ENCODE measurements at places on chromosomes 2 and 18.
A peak's percentile ranks its signal among the peaks of the same experiment; 100 is the strongest.

- DNase-seq: no peak
Observed at GRCh38 chr2:7437716-7438632, 520.8 kb downstream of the RNF144A start.

DNA sequence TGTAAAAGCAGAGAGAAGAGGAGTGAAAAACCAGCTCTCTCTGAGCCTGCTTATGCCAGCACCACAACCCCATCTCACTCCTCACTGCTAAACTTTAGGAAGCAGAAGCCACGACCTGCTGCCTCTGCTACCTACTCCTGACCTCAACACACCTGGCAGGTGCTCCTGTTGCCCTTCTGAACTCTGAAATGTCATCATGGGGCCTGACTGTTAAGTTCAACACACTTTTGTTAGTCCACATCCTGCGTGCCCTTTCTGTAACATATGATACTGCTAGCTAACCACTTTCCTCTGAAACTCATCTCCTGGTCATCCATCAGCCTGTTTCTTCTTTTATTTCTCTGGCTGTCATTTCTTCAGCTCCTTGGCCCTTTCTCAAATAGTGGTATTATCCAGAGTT is 118.1 kb downstream of the EPB41L3 start:
- DNase-seq: no peak

DNA sequence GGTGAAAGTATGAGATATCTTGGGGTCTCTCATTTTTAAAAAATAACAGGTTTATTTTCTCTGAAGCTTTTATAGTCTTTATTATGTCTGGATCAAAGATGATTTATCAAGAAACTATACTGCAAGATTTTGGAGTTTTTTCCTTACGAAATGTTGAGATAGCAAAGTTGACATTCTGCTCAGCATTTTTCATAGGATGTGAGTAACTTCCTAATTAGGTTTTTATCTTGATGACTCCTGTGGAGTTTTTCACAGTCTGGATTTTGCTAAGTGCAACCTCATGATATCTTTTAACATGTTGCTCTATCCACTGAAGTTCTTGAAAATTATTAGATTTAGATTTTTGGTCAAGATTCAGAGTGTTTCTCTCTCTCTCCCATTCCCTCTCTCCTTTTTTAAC is 17.8 kb downstream of the TCF7L1 start:
- DNase-seq: no peak

- DNase-seq: no peak
Observed at GRCh38 chr2:73282924-73283544, 1.2 kb downstream of the FBXO41 start.

GRCh38 chr2:219214141-219214540 is 4.6 kb downstream of the ABCB6 start:
- no peak for DNase-seq

- DNase-seq: no peak
Observed at GRCh38 chr2:2763351-2764000, 432.4 kb upstream of the MYT1L start.

- DNase-seq: no peak
Observed at GRCh38 chr2:6652251-6652650, 213.5 kb downstream of the CMPK2 start.

DNA sequence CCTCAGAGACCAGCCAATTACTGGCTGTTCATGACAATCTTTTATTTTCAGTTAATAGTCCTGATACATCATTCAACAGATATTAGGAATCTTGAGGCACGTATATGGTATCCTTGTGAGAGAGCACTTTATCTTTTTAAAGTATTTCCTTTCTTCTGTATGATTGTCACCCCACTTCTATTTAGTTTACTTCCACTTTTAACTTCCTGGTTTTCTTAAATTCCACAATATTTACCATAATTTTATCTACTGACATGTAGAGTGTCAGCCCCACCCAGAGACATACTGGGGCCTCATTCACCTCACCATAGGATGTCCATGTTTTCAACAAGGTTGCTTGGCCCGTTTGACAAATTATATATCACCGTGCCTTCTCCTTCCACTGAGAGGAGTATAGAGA is 182.9 kb upstream of the ID2 start:
- DNase-seq: no peak

GRCh38 chr18:7071600-7071999 is 46.0 kb downstream of the LAMA1 start:
- peak; percentile 66 for DNase-seq

DNA sequence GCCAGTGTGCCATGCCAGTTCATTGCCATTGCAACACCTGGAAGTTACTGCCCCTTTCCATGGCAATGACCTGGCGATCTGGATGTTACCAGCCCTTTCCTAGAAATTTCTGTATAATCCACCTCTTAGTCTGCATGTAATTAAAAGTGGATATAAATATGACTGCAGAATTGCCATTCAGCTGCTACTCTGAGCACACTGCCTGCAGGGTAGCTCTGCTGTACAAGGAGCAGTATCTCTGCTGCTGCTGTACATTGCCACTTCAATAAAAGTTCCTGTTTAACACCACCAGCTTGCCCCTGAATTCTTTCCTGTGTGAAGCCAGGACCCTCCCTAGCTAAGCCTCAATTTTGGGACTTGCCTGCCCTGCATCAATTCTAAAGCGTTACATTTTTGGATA is 17.4 kb upstream of the GULP1 start:
- no peak for DNase-seq

GRCh38 chr2:20443276-20443920 is 3.5 kb upstream of the RHOB start:
- no peak for DNase-seq

DNA sequence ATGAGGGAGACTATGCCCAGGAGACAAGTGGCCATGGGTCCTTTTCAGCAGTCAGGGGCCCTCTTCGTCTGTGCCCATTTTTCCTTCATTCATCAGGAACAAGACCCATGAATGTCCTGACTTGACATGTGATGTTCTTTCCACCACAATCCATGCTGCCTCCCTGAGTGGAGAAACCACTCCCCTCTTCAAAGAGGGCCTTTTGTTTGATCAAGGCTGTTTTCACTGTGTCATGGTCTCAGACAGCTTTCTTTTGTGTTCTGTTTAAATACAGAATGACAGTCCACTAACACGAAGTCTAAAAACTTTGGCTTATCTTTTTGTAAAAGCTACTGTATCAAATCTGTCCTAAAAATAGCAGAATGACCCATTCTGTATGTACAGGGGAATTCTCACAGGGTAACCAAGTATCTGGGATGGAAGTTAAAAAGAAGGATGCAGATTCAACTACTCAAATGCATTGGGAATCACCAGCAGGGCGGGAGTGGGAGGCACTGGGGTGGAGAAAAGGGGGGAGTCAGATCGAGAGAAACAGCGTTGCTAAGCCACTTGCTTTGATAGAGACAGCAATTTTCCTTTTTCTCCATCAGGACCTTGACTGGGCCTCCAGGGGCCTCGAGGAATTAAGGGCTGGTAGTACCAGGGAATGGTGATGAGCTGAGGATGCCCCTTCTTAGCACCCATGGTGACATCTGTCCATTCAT is 13.9 kb downstream of the LRP2 start:
- no peak for DNase-seq

GRCh38 chr2:209726311-209726710 is 45.3 kb upstream of the UNC80 start:
- no peak for DNase-seq

DNA sequence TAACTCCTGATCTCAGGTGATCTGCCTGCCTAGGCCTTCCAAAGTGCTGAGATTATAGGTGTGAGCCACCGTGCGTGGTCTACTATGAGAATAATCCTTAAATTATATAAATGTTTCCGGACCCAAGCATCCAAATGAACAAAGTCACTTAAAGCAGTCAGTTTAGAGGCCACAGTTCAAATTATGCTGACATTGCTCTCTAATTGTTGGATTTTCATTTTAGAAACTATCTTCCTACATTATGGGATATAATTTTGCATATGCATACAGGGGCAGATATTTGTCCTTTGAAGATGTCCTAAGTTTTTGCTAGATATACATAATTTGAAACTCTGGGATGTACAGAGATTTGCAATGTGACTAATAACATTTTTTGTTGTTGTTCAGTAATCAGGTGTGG is 390.1 kb downstream of the RND3 start:
- DNase-seq: no peak

DNA sequence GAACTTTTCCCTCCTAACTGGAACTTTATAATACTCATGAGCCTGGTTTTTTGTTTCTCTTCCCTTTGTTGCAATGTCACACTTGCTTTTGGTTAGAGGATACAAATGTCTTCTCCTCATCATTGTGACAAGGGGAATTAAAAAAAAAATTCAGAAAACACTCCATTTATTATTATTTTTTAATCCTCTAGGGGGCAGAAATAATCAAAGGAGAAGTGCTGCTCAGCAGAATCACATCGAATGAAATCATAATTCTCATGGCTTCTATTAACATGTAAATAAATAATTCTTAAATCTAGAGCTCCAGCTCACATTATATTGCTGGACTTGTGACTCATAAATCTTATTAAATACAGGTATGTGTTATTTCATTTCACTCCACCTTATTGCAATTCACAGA is 273.8 kb downstream of the TRIB2 start:
- no peak for DNase-seq

DNA sequence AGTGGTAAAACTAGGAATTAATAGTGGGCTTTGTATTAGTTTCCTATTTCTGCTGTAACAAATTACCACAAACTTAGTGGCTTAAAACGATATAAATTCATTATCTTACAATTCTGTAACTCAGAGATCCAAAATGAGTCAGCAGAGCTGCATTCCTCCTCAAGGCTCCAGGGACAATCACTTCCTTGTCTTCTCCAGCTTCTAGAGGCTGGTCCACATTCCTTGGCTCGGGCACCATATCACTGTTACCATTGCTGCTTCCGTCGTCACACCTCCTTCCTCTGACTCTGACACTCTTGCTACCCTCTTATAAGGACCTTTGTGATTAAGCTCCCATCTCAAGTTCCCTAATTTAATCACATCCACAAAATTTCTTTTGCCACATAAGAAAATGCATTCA is 567.8 kb upstream of the KLHL29 start:
- no peak for DNase-seq

DNA sequence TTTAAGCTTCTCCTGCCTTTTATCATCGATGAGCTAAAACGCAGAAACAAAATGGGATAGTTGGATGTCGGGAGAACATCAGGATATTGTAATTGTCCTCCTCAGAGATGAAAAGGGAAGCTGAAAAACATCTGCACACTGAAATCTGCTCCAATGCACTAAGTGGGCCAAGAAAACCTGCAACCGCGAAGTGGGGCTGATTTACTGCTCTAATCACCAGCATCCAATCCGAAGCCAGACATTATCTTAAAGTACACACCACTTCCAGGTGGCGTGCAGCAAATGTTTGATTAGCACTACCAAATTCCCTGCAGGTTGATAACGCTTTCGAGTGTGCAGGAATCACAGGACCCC is 230.3 kb upstream of the SLC14A2 start:
- no peak for DNase-seq

DNA sequence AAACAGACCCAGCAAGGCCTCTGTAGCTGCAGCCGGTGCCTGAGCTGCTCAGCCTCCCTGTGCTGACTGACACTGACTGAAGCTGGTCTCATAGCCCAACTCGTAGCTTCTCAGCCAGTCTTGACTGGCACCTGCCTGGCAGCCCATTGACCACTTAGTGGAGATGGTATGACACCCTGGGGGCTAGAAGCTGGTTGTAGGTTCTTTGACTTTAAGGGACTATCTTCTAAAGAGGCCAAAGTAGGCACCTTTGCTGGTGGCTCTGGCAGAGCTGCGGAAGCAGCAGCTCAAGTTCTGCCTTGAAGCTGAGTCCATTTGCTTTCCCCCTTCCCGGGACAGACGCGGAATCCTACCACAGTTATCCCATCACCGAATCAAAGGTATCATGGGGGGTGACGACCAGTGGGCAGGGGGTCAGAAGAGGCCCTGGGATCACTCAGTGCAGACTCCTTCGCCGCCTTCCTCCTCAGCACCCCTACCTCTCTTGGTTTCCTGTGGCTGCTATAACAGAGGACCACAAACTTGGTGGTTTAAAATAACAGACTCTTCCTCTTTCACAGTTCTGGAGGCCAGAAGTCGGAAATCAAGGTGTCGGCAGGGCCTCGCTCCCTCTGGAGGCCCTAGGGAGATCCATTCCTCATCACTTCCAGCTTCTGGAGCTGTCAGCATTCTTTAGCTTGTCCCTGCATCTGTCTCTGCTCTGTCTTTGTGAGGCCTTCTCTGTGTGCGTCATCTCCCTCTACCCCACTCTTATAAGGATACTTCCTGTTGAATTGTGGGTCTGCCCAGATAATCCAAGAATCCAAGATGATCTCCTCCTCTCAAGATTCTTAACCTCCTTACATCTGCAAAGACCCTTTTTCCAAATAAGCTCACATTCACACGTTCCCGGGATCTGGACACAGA is 13.7 kb upstream of the FOSL2 start:
- DNase-seq: no peak

DNA sequence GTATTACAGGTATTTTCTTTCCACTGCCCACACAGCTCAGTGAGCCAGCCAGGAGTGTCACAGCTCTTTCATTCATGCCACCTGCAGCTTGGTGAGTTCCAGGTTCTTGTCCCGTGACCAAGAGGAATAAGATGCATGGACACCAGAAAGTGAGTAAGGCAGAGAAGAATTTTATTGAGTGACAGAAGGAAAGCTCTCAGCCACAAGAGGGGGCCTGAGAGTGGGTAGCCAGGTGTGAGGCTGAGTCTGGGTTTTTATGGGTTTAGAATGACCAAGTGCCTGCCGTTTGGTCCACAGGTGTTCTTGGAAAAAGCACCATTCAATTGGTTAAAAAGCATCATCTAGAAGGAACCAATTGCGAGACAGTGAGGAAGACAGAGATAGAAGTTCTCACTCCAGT is 1097.1 kb upstream of the SLC39A10 start:
- no peak for DNase-seq

- DNase-seq: no peak
Observed at GRCh38 chr2:73259276-73259675, 25.0 kb downstream of the FBXO41 start.
